RPMI8226 (cell line): ENCODE measurements at places on chromosomes 7 and 10.

DNA sequence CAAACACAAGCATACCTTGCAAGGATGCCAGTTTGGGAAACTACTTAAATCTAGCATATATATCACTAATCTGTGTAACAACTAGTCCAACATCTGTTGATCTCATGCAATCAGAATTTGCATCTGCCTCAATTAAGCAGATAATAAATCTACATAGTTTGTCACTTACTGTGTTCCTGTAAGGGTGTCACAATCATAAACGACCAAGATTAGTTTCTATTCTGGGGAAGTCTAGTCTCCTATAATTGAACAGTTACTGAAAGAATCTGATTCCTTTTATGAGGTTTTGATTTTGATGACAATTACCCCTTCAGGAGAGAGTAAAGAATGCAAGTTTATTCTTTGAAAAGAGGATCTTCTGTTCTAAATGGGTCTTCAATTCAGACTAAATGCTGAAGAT is 85.5 kb upstream of the LRRN3 start:
- DNase-seq, result no peak

DNA sequence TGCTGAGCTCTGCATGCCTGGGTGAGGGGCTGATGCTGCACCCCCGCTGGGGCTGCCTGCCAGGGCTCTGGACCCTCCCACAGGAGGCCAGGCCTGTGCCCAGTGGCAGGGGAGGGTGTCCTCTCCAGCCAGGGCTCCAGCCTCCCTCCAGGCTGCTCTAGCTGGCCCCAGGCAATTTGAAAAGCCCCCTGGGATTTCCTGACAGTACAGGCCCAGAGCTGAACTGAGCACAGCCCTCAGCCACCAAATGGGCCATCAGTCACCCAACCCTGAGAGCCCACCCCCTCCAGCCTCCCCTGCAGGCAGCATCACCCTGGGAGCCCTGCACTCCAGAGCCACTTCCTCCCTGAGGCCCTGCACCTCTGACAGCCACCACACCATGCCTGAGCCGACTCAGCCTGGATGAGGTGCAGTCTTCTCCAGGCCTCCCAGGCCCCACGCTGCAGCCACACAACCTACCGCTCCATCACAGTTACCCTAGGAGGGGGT is 101.8 kb upstream of the RET start:
- no peak for DNase-seq

- no peak for DNase-seq
These were observed 1.2 kb downstream of the SUFU start for GRCh38 chr10:102504976-102505300.

DNA sequence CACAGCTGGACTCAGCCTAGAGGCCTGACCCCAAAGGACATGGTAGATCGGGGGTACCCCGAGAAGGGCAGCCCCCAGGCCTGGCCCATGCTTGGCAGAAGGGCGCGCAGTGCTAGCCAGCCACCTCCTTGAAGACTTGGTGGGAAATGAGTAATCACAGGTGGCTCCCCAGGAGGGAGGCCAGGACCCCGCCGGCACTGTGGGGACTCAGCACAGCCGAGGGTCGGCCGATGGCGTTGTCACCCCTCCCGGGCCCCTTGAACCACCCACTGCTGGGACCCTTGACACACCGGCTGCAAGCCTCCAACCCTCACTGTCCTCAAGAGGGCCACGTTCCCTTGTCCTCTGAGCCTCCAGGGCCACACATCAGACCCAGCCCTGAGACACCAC is 27.7 kb downstream of the ADGRA1 start:
- DNase-seq, result no peak

GRCh38 chr10:104254493-104255310 is at the start of gene GSTO1:
GSTO1 (plus strand) TSS chr10:104254892; CDS start chr10:104254929, 37 bp downstream.
- DNase-seq, result peak; percentile 46

DNA sequence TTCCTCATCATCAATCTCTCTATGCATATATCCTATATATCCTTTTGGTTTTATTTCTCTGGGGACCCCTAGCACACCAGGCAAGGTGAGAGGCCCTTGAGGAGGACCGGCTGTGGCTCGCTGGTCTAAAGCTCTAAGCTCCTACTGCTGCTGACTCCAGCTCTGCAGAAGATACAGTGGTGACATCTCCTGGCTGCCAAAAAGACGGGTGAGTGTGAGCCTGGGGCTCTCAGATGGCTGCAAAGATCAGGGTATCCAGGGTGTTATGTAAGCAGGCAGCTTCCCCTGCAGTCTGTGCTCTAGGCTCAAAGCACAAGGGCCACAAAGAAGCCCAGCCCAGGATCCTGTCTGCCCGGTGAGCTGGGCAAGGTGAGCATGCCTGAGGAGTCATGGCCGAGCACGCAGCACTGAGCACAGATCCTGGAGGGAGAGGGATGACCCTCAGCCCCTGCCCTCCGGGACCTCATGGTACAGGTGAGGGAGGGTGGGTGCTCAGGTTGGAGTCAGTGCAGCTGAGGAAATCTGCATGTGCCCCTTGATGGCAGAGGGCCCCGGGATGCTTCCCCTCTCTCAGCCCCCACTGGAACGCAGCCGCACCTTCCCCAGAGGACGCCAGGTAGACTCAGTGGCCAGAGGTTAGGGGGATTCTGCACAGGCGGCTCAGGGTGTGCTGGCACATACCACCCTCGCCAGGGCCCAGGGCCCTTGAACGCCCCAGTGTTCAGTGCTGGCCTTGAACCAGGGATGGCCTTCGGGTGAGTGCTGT is 95.4 kb upstream of the INSIG1 start:
- DNase-seq, result no peak

- no peak for DNase-seq
These were observed 10.9 kb upstream of the FAM180A start for GRCh38 chr7:135759532-135759931.

- DNase-seq, result no peak
These were observed 53.1 kb downstream of the UNCX start for GRCh38 chr7:1285556-1286301.

GRCh38 chr10:61192042-61192441 is 248.1 kb upstream of the RHOBTB1 start:
- no peak for DNase-seq

DNA sequence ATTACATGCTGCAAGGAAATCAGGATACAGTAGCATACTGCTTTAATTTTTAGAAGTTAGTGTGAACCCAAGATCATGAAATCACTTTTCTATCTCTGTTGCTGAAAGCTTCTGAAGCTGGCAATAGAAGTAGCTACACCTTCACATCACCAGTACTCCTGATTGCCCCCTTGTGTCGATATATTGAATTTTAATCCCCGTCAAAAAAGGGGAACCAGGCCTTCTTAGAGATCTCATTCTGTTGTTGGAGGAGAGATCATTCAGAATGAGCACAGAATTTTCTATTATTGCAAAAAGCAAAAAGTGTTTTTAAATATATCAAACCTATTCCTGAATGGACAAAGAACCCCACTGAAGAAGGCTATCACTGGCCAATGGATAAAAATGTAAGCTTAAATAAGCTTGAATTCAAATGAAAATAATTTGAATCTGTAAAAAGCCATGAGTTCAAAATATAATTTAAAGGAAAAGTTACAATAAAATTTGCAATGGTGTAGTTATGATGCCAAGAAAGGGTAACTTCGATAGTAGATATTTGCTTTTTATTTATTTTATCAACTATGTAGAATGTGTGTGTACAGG is 39.7 kb upstream of the TEX47 start:
- peak; percentile 59 for DNase-seq

GRCh38 chr10:4241724-4242345 is 456.8 kb upstream of the KLF6 start:
- no peak for DNase-seq

- no peak for DNase-seq
These were observed 258.7 kb downstream of the ZMYND11 start for GRCh38 chr10:393787-394438.

DNA sequence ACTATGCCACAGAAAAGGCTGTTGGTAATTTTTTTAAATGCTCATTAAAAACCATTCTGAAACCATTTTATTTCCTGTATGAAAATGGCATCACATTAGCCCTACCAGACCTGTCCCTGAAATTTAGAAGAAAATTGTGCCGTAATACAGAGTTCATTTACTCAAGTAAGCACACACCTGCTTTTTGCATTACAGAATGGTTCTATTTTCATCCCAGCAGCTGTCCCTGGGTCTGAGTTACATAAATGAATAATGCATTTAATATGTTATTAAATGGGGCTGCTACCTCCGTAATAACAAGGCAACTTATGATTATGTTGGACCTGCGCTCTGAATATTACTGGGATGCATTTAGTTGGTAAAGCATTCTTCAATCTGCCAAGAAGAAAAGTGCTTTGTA is 508.9 kb downstream of the SORCS1 start:
- DNase-seq, result no peak

GRCh38 chr7:106418094-106418493 is 133.3 kb upstream of the NAMPT start:
- DNase-seq, result no peak

DNA sequence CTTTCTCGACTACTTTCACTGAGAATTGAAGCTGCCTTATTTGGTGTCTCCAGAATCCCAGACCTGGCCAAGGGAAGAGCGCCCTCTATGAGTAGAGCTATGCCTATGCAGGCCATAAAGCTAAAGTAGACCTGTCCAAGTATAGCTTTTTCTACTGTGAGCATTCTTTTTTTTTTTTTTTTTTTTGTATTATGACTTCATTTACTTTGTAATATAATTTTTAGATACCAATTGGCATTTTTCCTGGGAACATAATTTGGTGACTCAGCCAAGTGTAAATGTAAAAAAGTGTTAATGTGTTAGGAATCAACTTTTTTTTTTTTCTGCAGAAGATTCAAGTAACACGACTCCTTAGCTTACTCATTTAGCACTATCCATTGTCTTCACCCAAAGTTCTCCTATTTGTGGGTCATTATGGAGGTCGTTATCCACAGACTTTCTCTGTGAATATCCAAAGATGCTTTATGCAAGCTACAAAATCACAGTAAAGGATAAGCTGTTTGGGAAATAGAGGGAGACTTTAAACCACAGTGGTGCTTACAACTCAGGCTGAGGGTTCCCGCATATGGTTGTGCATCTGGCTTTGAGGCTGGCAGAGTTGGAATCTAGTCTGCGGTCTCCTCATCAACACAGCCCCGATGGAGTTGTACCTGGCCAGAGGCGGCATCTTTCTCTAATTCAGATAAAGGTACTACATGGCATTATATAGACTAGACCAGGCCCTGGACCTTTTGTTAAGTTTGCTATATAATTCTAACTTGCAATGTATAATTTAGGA is 1040.2 kb upstream of the SORCS1 start:
- peak; percentile 40 for DNase-seq

DNA sequence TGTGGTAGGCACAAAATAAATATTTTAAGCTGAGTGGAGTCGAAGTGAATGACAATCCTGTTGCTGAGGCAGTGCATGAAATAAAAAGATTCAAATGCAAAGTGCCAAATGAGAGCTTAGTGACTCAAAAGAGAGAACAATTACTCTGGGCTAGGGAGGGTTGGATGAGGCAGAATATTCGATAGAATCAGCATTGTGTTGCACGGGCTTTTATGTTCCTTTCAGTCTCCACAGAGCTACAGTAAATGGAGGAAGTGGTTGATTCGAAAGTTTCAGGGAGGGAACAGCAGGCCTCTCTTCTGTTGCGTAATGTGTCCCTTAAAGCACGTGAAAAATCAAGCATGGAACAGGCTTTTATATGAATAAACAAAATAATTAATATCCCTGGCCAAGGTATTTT is 599.3 kb upstream of the CELF2 start:
- peak; percentile 16 for DNase-seq

DNA sequence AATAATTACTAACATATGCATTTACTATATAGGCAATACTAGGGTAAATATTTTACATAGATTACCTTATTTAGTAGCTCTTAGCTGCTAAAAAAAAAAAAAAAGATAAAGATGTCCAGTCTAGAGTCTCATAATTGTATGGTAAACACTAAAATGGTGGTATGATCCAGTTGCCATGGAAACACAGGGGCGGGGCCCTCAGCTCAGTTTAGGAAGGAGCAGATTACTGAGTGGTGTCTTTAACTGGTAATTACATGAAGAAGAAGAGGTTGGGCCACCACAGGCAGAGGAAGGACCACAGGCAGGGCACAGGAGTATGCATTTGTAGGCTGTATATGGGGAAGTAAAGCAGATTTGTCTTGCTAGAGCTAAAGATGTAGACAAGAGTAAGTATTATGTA is 43.7 kb downstream of the ITGB8 start:
- no peak for DNase-seq

DNA sequence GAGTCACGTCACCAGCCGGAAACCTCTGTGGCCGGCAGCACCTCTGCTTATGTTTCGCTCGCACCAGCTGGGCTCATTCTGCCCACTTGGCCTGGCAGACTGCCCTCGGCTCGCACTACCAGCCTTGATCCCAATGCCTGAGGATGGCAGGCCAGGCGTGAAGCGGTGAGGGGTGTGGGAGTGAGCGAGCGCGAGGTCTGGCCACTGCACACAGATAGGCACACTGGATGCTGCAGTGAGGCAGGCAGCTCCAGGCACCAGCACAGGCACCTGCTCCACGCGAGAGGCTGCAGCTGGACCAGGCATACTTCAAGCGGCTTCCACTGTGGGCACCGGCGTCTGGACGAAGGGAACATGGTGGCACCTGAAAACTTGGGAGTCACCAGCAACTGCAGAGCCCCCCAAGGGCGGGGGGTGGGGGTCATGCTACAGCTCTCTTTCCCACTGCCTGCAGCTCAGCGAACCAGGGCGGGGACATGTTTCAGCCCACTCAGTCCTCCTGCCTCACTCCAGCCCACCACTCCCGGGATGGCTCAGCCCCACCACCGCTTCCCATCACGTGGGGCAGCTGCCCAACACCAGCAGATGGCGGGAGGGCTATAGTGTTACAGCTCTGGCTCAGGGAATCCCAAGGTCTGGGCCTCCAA is 5.4 kb upstream of the DMTF1 start:
- DNase-seq, result peak; percentile 44
